Renal cortical epithelial cell (primary cell): ENCODE measurements at places on chromosomes 3 and 15. TPM values are rescaled to one million over a fixed set of nuclear protein-coding genes. Genes with fewer than 3 reads are reported as not detected.

GRCh38 chr15:80485370-80486164 lies 81.4 kb downstream of the ARNT2 start:
- no peak for DNase-seq

DNA sequence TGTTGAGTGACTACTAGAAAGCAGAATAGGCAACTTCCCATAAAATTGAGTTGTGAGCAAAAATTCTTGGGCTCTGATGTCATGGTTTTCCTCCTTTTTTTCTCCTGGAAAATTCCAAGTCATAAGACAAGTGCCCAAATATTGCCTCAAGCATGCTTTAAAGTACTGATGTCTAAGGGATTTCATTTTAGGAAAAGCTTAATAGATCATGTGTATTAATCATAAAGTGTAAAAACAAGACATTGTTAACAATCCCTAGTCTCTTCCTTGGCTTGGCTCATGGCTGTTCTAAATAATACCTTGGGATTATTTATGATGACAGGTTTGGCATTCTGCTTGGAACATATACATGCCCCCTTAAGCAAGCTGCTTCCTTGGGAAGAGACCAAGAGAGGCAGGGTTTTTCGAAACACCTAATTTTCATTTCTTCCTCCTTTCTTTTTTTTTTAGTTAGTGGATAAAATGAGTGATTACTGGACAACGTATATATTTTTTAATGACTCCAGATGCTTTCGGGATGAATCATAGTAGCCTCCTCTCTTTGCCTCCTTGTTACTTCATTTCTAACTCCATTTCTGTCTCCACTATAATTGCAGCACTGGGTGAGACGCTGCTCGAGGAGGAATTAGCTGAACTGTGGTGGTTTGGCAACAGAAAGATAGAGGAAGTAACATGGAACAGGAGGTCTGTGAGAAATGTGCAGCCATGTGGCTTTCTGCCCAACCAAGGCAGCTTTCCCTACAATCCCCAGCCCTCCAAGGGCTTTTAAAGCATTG lies 104.9 kb downstream of the TPRG1 start:
- DNase-seq: peak; percentile 44

DNA sequence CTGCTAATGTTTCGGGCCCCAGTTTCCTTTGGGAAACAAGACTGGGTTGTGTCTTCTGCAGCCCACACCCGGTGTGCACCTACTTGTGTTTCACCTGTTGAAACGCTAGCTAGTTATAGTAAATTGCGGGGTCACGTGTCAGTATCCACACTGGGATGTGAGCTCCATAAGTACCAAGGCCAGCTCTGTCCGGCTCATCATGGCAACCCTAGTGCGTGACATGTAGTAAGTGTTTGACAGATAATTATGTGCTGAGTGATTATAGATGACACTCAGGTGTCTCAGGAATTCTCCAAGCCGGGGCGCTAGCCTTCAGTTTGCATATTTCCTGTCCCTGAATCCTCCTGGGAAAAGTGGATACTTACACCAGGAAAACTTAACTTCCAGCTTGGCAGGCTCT lies 12.8 kb downstream of the APOD start:
- no peak for DNase-seq

DNA sequence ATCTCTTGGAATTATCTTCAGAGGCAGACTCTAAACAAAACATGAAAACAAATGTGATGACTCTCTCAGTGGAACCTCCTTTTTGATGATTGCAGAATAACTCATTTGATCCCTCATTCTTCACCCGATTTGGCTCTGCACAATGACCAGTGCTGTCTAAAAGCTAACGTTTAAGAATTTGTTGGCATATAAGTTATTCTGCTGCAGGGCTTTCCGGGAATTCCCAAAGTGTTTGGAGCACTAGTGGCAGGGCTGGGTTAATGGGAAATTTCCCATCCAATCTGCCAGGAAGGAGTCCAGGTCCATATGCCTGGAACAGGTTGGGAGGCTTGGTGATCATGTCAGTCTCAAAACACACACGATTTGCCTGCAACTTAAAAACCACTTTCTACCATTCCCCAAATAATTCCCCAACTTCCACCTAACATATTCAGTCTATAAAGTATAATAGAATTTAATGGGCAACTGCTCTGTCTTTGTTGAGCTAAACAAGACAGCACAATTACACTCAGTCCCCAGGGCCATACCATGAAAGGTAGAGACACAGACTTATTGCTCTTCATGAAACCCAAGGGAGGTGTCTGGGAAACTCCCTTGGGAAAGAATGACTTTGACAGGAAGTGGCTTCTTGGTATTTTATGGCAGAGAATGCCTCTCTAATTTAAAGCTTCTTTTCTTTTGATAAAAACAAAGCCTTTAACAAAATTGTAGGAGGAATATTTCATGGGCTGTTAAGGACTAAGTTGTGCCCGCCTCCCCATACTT lies 38.0 kb downstream of the ARRDC4 start:
- DNase-seq: peak; percentile 60

- DNase-seq: no peak
These were observed 5.1 kb downstream of the CCR5 start for GRCh38 chr3:46375814-46376213.

DNA sequence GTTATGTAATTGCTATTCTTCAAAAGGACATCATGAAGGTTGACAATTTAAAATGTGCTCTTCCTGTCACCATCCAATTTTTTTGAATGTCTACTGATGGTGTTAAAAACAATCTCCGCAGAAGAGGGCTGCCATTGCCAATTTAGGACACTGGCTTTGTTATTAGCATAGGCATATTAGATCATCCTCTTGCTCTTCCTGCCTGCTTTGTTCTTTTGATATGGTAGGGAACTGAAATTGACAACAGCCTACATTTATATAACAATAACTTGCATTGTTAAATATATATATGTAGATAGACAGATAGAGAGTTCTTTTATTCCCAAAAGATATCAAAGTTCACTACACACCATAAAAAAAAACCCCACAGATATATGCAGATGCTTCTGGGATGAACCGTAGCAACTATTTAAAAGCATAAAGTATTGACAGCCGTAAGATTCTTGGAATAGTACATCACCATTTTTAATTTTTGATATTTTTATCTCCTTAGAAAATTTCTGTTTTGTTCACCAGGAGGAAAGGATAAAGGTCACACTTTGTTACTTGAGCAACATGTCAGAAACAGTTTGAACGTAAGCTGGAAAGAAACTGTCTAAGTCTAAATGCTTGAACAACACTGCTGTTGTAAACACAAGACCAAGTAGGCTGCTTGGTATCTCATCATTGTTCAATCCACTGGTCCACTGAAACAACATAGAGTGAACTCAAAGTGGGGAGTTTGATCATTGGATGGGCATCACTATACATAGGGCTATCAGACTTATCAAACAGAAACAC lies 66.5 kb downstream of the MDFIC2 start:
- DNase-seq: no peak

GRCh38 chr3:108838436-108838835 lies 15.8 kb downstream of the TRAT1 start:
- DNase-seq: no peak

DNA sequence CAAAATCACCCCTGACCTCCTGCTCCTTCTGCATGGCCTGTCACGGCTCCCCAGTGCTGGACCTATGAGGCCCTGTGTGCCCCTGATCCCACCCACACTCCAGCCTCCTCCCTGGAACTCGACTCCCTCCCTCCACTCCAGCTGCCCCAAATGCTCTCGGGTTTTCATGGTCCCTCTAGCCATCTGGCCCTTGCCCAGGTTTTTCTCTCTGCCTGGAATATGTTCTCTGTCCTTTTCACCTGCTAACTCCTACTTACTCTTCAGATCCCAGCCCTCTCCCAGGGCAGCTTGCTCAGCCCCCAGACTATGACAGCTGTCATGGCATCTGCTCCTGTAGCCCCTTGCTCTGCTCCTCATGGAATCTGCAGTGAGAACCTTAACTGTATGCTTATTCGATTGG lies 30.3 kb downstream of the DUSP7 start:
- DNase-seq: no peak

DNA sequence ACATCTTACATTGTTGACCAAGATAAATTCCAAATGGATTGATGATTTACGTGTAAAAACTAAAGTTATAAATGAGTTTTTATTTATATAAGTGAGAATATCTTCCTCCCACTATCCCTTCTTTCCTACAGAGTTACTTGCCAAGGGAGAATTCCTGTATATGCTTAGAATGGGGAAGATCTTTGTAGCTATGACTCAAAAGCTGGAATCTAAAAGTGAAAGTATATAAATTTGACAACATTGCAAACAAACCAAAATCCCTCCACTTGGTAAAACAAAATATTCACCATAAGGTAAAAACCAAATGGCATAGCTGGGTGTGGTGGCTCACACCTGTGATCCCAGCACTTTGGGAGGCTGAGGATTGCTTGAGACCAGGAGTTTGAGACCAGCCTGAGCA lies 52.7 kb upstream of the GCNT3 start:
- no peak for DNase-seq

- no peak for DNase-seq
These were observed 42.6 kb upstream of the TP63 start for GRCh38 chr3:189588475-189589178.

- peak; percentile 52 for DNase-seq
These were observed 476.4 kb upstream of the KCNMB2 start for GRCh38 chr3:178059836-178060235.

DNA sequence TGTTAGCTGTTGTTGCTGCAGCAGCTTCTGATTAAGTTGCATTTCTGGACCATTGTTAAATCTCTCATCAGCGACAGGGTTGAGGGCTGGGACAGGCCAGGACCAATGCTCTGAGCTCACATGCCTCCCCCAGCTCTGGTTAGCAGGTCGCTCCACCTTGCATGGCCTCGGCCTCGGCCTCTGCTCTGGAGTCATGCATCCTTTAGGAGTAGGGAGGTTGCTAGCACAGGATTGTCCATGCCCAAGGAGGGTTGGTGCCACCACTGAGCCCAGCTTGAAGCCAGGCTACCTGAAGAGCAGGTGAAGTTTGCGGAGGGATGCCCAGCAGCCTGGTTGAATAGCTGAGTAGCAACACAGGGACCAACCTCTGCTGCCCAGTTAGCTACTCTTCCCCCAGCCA lies 11.2 kb upstream of the CPNE9 start:
- no peak for DNase-seq

GRCh38 chr3:126149960-126150515 lies 30.3 kb downstream of the ALDH1L1 start:
- no peak for DNase-seq

- no peak for DNase-seq
These were observed 192.2 kb downstream of the MBNL1 start for GRCh38 chr3:152460936-152461335.

DNA sequence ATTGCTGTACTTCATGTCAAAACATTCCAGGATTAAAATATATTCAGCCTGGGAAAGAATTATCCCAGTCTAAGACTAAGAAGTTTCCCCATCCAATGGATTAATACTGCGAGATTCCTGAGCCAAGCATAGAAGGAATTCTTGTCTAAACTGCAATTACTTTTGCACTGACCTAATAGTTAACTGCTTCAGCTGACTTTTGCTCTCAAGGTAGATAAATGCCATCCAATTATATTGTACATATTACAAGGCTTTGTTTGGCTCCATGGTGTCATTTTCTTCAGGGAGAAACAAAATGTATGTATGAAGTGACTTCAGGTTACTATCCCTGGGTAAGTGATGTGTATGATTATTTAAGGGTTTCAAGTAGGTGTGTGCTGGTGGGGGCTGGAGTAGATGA lies 6.1 kb upstream of the IFT57 start:
- DNase-seq: no peak

GRCh38 chr3:21551019-21551418 lies 200.0 kb downstream of the ZNF385D start:
- DNase-seq: peak; percentile 32

GRCh38 chr3:11612515-11613188 lies 31.1 kb downstream of the VGLL4 start:
- no peak for DNase-seq

DNA sequence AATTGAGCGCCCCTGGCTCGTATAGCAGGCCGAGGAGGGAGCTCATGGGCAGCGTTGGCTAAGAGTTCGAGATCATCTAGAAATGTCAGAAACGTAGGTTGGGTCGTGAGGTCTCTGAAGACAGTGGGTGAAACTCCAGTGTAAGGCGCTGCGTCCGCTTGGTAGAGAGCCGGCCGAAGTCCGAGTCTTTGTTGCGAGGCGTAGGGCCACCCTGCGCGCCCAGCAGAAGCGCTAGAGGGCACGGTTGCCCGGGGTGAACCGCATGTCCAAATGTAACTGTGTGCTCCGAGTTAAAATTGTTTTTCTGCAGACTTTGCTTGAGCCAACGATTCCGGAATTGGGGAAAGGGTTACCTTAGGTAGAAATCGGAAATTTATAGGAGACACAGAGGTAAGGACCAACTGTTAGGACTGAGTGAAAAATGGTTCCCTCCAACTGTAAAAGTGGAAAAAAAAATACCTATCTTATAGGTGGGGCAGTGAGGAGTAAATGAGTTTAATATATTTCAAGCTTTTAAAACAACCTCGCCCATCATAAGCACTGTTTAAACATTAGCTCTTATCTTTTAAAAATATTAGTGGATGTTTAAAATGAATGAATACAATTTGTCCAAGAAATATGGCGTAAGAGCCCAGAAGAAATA lies 993 bp upstream of the SIAH2 start:
- peak; percentile 50 for DNase-seq

- DNase-seq: no peak
These were observed 48.6 kb downstream of the SEMA3G start for GRCh38 chr3:52396011-52396906.

DNA sequence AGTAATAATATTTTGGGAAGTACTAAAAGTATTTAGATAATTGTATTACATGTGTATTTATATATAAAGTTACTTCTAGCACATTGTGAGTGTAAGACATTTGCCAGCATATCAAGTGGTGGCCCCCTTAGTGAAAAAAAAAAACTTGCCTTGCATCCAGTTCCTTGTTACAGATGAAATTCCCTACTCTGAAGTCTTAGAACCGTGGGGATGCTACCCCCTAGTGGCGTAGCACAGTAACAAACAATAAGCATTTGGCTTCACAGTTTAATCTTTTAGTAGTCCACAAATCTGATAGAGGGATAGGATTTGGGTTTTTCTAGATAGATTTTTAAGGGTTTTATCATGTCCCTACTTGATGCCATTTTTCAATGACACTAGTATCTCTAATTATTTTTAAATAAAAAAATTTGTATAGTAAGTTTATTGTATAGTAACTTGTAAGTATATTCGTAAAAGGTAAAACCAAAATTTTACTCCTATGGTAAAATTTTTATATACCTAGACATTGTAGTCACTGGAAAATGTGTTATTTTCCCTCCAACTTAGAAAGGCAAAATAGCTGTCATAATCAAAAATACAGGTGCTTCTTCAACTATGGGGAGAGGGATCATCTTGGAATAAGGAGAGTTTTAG lies 14.3 kb downstream of the SMC4 start:
- peak; percentile 82 for DNase-seq

The CLDN11 gene
- total RNA-seq: 17.5 and 27.5 TPM in 2 replicates

The LNP1 gene
- 1.2 and 2.0 TPM in 2 replicates for total RNA-seq

The CFAP100 gene
- not detected in 2 replicates for total RNA-seq

The CEMIP gene
- total RNA-seq: 0.20 and 0.52 TPM in 2 replicates

The NOP10 gene
- 147 and 242 TPM in 2 replicates for total RNA-seq

The RARB gene
- 4.3 and 4.9 TPM in 2 replicates for total RNA-seq

The EFCC1 gene
- not detected in 2 replicates for total RNA-seq

The FAM43A gene
- 0.17 and 0.30 TPM in 2 replicates for total RNA-seq

The ZNF148 gene
- total RNA-seq: 28.3 and 51.8 TPM in 2 replicates

The RNU5B-1 gene
- not detected in 2 replicates for total RNA-seq
